ENCODE measurements at places on chromosomes 7 and 10. TPM values are rescaled to one million over a fixed set of nuclear protein-coding genes. Genes with fewer than 3 reads are reported as not detected.
A peak's percentile ranks its signal among the peaks of the same experiment; 100 is the strongest.

CYP2W1 gene
- 0.13 TPM for total RNA-seq

IL6 gene
- 1.6 TPM for total RNA-seq

DNA sequence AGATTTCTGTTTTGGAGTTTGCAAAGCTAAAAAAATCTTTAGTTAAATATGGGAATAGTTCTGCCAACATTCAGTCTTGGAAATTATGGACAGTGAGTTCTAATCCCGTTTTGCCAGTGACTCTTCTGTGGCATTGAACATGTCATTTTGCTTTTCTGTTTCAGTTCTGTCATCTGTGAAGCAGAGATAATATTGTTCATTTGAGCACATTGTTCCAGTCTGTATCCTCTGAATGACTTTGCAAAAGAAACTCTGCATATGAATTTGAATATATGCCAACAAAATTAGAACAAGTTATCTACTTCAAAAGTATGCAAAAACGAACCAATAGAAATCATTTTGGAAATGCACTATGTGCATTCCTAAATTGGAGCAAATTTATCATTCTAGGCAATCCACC, 746.0 kb upstream of the POT1 start:
- no peaks in the 10 kb centered on the region for H3K36me3 ChIP-seq
- DNase-seq, result no peak
- no peak overlapping the region for H3K4me3 ChIP-seq
- H3K27me3 ChIP-seq, result no peaks in the 10 kb centered on the region
- no peak overlapping the region for H3K27ac ChIP-seq

PTTG1IP2 gene
- total RNA-seq, result not detected

GRCh38 chr7:92608380-92609322, 18.5 kb upstream of the FAM133B start:
- H3K27ac ChIP-seq, result no peak overlapping the region
- peak; percentile 57 for DNase-seq
- H3K36me3 ChIP-seq, result no peaks in the 10 kb centered on the region
- no peaks in the 10 kb centered on the region for H3K4me1 ChIP-seq

DNA sequence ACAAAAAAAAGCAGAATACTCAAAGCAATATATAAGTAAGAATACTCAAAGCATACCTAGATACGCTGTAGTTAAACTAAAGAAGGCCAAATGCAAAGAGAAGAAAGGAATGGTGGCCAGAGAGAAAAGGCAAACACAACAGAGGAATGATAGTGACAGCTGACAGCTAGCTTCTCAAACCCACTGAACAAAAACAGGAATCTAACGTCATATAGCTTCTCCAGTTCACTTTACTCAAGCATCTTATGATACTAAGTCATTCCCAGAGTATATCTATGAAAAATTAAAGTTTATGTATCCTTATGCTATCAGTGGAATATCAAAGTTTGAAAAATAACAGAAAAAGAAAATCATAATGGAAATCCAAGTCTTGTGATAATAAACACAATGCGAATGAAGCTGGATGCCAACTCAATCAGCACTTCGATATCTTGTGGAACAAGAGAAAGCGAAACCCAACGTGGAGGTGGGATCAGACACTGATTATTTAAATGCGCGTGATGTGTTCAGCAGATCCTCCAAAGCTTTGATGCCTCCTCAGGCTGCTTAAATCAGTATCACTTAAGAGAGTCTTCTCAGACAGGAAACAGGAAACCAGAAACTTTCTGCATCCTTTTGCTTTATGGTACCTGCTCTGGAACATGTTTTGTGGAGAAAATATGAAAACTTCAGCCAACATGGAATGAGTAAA, 102.8 kb downstream of the PIP4K2A start:
- no peak overlapping the region for H3K4me3 ChIP-seq
- H3K36me3 ChIP-seq, result no peaks in the 10 kb centered on the region
- no peaks in the 10 kb centered on the region for H3K27me3 ChIP-seq
- no peak for DNase-seq

- H3K4me1 ChIP-seq, result peaks cover 6% of the 10 kb centered on the region
- peak within 1 kb of the TSS; percentile 76 for H3K4me3 ChIP-seq
- peaks cover 5% of the 10 kb centered on the region for H3K27me3 ChIP-seq
- DNase-seq, result peak; percentile 67
- no peak within 1 kb of the TSS for H3K27ac ChIP-seq
Observed at GRCh38 chr10:52313933-52314821, at the start of gene DKK1. Gene DKK1, plus strand, starts transcription at chr10:52314281. Its CDS starts 154 bp downstream, at chr10:52314435.

MRLN gene
- not detected for total RNA-seq

TRA2A gene
- total RNA-seq, result 67.1 TPM

SRRT gene
- 127 TPM for total RNA-seq

GRCh38 chr7:129163875-129164544, 19.5 kb downstream of the TSPAN33 start:
- H3K27me3 ChIP-seq, result no peaks in the 10 kb centered on the region
- no peak overlapping the region for H3K4me3 ChIP-seq
- peaks cover 6% of the 10 kb centered on the region for H3K36me3 ChIP-seq
- peaks cover 19% of the 10 kb centered on the region for H3K4me1 ChIP-seq
- DNase-seq, result no peak

KLF14 gene
- total RNA-seq, result not detected

MLXIPL gene
- 26.2 TPM for total RNA-seq

GRCh38 chr7:127066974-127067373, 185.8 kb downstream of the GRM8 start:
- H3K4me1 ChIP-seq, result no peaks in the 10 kb centered on the region
- H3K4me3 ChIP-seq, result no peak overlapping the region
- H3K36me3 ChIP-seq, result no peaks in the 10 kb centered on the region
- no peak for DNase-seq
- no peaks in the 10 kb centered on the region for H3K27me3 ChIP-seq
- H3K27ac ChIP-seq, result no peak overlapping the region

DNA sequence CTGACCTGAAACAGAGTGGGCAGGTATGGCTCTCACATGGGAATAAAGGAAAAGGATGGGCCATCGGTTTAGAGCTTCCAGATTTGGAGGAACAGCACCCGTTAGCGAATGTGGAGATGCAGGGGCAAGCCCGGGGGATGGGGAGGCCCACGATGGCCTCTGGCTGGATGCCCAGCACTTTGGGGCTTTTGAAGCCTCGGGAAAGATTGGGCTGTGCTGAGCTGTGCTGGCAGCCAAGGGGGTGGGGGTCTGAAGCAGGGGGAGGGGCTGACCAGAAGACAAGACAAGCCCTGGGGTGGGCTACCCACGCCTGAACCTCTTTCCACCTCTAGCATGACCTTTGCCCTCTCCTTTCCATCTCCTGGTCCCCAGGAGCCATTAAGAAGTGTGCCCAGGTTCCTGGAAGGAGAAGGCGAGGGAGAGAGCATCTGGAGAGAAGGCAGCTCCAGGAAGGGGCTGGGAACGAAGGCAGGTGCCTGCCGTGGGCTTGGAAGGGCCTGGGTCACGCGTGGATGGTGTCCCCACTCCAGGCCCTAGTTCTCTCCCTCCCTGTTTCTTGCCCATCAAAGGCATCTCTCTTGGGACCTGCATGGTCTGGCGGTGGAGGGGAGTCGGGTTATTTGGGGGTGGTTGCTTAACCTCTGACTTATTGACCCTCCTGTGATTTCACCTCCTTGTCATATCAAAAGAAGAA, 39.7 kb downstream of the JAKMIP3 start:
- H3K27me3 ChIP-seq, result no peaks in the 10 kb centered on the region
- H3K4me1 ChIP-seq, result no peaks in the 10 kb centered on the region
- no peak overlapping the region for H3K27ac ChIP-seq
- DNase-seq, result no peak
- H3K4me3 ChIP-seq, result no peak overlapping the region
- H3K36me3 ChIP-seq, result no peaks in the 10 kb centered on the region

DNA sequence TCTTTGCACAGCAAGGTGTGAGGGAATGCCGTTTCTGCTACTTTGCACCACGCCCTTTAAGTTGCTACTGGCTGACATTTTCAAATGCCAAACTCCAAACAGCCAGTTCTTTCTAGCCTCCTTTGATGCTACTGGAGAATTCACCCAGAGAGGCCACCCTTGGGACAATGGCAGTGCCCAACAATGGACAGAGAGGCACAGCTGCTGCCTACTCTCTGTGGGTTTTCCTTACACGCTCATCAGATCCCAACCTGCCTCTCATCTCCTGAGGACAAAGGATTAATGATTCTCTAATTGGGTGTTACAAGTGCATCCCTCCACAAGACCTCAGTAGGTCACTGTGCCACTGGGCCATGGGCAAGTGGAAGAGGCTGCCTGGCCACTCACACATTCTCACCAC, 105.8 kb downstream of the COBL start:
- H3K36me3 ChIP-seq, result no peaks in the 10 kb centered on the region
- H3K27me3 ChIP-seq, result no peaks in the 10 kb centered on the region
- no peak overlapping the region for H3K27ac ChIP-seq
- no peak for DNase-seq
- H3K4me1 ChIP-seq, result no peaks in the 10 kb centered on the region
- no peak overlapping the region for H3K4me3 ChIP-seq

PNLIP gene
- not detected for total RNA-seq

DNA sequence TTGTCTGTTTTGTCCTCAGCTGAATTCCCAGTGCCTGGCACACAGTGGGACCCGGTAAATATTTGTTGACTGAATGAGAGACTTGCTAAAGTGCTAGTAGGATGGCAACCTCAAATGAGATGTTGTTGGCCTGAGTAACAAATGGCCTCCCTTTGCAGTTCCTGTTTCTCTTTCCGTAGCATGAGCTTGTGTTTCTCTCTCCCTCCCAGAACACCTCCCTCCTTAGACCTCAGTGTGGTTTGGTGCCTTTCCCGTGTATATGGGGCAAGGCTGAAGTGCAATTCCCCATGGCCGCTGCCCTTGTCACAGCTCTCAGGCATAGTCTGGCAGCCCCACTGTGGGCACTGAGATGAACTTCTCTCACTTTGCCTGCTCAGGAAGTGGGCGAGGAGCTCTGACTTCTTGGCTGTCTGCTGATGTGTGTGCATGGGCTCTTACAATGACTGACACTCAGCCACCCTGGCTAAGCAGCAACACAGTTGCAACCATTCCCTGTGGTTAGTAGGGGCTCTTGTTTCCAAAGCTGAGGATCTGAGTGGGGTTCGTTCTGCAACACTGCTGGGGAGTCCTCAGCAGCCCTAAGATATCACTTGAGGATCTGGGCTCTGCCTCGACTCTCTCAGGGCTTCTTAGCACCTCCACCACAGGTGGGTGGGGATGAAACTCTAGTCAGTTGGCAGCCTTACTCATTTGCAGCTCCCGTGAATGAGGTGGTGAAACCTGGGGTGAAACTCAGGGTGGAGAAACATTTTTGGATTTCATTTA, 136.1 kb downstream of the ICA1 start:
- peaks cover 2% of the 10 kb centered on the region for H3K4me1 ChIP-seq
- H3K27me3 ChIP-seq, result no peaks in the 10 kb centered on the region
- H3K4me3 ChIP-seq, result no peak overlapping the region
- DNase-seq, result no peak
- no peak overlapping the region for H3K27ac ChIP-seq

- no peaks in the 10 kb centered on the region for H3K4me1 ChIP-seq
- H3K36me3 ChIP-seq, result no peaks in the 10 kb centered on the region
- H3K4me3 ChIP-seq, result no peak overlapping the region
- H3K27me3 ChIP-seq, result no peaks in the 10 kb centered on the region
- H3K27ac ChIP-seq, result no peak overlapping the region
Observed at GRCh38 chr7:46009211-46009610, 88.1 kb upstream of the IGFBP3 start.

OR2F2 gene
- total RNA-seq, result not detected

GIMAP6 gene
- total RNA-seq, result 48.7 TPM

TMEM176A gene
- total RNA-seq, result 288 TPM

LFNG gene
- total RNA-seq, result 18.4 TPM

DNA sequence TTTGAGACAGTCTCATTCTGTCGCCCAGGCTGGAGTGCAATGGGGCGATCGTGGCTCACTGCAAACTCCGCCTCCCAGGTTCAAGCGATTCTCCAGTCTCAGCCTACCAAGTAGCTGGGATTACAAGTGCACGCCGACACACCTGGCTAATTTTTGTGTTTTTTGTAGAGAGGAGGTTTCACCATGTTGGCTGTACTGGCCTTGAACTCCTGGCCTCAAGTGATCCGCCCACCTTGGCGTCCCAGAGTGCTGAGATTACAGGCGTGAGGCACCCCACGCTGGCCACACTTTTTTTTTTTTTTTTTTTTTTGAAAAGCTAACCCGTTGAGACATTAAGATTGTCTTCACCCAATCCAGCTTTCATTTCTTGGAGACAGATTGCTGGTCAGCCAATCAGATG, 2.1 kb downstream of the ZNF273 start:
- H3K27me3 ChIP-seq, result no peaks in the 10 kb centered on the region
- no peak overlapping the region for H3K27ac ChIP-seq
- no peak for DNase-seq
- no peak overlapping the region for H3K4me3 ChIP-seq
- H3K4me1 ChIP-seq, result no peaks in the 10 kb centered on the region

- H3K36me3 ChIP-seq, result no peaks in the 10 kb centered on the region
- no peak overlapping the region for H3K4me3 ChIP-seq
- H3K27me3 ChIP-seq, result peaks cover 22% of the 10 kb centered on the region
- H3K4me1 ChIP-seq, result peaks cover 7% of the 10 kb centered on the region
Observed at GRCh38 chr7:76283254-76284159, 19.0 kb upstream of the HSPB1 start.

GRCh38 chr10:48404646-48405045, 98.2 kb downstream of the MAPK8 start:
- peaks cover 3% of the 10 kb centered on the region for H3K4me1 ChIP-seq
- no peaks in the 10 kb centered on the region for H3K27me3 ChIP-seq
- peaks cover 3% of the 10 kb centered on the region for H3K36me3 ChIP-seq
- H3K4me3 ChIP-seq, result no peak overlapping the region
- no peak for DNase-seq

DNA sequence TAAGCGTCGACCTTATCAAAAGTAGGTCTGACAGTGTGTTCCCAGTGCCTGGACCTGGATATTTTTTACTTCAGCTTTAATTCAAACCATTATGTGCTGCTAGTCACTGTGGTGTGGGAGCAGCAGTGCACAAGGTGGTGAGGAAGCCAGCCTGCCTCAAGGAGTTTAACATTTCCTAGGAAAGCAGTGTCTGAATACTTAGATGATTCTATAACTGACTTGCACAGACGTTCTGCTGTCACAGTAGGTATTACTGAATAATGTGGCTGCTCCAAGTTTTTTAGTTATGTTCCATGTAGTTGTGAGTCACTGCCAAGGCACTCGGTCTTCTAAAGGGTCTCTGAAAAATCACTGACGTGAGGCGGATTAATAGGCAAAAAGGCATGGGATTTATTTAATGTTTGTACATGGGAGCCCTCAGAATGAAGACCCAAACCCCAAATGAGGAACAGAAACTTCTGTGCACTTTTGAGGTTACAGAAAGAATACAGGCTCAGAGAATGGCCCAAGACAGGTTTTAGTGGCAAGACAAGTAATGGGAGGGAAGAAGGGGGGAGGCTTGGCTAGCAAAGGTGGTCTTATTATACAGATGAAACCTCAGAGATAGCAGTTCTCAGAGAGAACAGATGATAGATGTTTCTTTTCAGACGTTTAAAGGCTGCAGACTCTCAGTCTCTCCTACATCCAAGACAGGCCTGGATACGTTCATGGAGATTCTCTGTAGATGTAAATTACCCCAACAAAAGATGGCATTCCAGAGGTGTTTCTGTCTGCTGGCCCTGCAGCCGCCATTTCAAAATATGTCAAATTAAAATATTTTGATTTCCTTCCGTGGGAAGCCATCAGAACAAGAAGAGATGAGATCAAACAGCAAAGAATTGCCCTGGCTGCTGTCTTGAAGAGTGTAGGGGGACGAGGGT, 209.3 kb downstream of the SDK1 start:
- H3K4me1 ChIP-seq, result no peaks in the 10 kb centered on the region
- H3K4me3 ChIP-seq, result no peak overlapping the region
- DNase-seq, result no peak
- no peaks in the 10 kb centered on the region for H3K27me3 ChIP-seq
- no peaks in the 10 kb centered on the region for H3K36me3 ChIP-seq
- no peak overlapping the region for H3K27ac ChIP-seq

Data from kidney (tissue), 22 donors.